ENCODE measurements at places on chromosomes 6 and 20. TPM values are rescaled to one million over a fixed set of nuclear protein-coding genes. Genes with fewer than 3 reads are reported as not detected.

DNA sequence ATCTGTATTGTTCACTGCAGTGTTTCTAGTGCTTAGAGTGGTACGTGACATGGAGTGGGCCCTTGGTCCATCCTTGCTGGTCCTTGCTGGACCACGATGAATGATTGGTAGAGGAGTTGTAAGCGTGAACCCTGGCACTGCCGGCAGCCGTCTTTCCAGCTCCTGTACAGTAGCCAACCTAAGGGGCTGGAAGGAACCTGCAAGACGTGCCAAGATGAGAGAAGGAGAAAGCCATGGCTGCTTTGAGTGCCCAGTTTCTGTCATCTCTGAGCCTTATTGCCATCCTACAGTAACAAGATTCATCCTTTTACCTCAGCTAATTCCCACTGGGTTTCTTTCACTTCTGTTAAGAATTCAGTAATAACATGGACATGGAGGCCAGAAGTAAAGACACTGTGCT is 5.9 kb downstream of the DHX35 start:
- no peak for DNase-seq

DNA sequence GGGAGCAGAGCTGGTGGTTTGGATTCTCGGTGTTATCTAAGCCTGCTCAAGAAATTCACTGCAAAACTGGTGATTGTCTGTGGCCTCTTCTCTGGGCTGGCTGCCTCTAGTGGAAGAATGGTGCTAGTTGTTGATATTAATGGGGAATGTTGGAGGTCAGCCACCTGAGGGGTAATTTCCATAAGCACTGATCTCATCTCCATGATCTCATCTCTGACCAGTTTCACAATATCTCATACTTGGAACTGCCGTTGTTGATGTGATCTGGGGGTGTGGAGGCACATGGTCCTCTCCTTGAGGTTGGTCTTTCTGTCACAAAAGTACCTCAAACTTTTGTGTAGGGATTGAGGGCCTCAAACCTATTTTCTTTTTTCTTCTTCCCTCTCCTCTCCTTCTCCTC is 102.6 kb downstream of the CD109 start:
- no peak for DNase-seq

DNA sequence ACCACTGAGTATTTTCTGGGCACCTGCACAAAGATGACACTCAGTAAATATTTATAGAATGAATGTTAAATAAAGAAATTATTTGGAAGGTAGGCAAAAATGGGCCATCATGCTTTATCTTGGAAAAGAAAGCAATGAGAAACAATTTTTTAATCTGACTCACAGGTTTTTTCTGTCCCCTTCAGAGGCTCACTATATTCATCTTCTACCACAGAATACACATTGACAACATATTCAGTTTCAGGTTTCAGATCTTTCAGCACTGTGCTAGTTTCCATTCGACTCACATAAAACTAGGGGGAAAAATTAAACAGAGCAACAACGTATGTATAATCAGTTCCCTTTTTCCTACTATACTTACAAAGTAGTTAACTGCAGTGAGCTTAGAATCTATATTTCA is 58.3 kb downstream of the COL12A1 start:
- DNase-seq: no peak

GRCh38 chr20:25720285-25720684 is 23.6 kb upstream of the ZNF337 start:
- no peak for DNase-seq

- DNase-seq: no peak
Observed at GRCh38 chr6:35213824-35214756, at the start of gene SCUBE3. SCUBE3 (plus strand) TSS chr6:35213956; CDS start chr6:35214419, 463 bp downstream.

GRCh38 chr6:141634269-141634668 is 498.5 kb upstream of the GJE1 start:
- DNase-seq: no peak

DNA sequence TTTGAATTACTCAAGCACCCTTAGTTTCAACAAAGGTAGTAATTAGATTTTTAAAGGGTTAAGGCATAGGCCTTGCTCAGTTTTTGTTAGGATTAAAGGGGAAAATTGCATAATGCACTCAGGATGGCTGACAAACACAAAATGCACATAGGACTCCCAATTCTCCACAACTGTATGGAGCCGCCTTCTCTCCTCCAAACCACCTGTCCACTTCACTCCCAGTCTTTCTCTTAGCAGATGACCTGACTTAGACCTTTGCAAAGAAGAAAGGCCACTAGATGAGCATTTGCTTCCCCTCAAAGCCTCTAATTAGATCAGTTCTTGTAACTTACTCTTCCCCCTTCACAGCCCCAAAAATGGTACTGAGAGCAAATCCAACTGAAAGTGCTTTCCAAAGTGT is 20.1 kb downstream of the NSFL1C start:
- no peak for DNase-seq

DNA sequence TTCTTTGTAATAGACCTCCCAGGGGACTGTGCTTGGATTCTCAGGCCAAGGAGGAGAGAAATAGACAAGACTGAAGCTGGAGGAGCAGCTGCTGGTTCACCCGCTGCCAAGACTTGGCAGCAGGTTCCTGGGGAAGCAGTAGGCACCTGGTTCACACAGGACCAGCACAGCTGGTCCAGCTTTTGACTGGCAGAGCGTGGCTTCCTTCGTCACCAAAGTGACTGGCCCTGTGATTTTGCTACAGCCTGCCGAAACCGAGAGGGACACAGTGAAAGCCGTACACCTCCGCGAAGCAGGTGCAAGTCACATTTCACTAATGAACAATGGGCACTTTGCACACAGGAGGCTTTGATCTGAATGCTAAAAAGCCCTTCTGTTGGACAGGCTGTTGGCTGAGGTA is 199.0 kb downstream of the RNF144B start:
- no peak for DNase-seq

DNA sequence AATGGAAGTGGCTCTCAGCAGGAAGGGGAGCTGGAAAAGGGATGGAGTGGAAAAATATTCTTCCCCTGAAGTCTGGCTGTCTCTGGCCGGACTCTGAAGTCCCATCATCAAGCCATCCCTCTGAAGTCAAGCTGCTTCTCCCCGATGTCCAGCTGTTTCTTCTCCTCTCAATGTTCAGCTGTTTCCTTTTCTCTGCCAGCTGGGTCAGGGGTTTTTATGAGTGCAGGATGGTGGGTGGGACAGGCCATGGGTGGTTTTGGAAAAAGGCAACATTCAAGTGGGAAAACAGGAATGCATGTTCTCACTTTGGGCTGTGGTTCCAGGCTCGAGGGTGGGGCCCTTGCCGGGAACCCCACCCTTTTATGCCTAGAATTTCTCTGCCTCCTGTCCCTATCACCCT is 48.4 kb upstream of the FAM184A start:
- no peak for DNase-seq

GRCh38 chr20:48294196-48294595 is 508.9 kb upstream of the SULF2 start:
- no peak for DNase-seq

GRCh38 chr6:54856129-54856528 is 9.6 kb downstream of the FAM83B start:
- no peak for DNase-seq

DNA sequence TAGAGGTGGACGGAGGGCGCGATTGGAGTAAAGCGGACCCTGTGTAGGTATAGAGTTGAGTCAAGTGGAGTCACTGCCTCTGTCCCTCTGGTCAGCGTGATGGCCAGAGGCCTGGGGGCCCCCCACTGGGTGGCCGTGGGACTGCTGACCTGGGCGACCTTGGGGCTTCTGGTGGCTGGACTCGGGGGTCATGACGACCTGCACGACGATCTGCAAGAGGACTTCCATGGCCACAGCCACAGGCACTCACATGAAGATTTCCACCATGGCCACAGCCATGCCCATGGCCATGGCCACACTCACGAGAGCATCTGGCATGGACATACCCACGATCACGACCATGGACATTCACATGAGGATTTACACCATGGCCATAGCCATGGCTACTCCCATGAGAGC is 479 bp downstream of the SLC39A7 start:
- DNase-seq: no peak

- no peak for DNase-seq
Observed at GRCh38 chr6:150347845-150348244, 21.0 kb upstream of the IYD start.

DNA sequence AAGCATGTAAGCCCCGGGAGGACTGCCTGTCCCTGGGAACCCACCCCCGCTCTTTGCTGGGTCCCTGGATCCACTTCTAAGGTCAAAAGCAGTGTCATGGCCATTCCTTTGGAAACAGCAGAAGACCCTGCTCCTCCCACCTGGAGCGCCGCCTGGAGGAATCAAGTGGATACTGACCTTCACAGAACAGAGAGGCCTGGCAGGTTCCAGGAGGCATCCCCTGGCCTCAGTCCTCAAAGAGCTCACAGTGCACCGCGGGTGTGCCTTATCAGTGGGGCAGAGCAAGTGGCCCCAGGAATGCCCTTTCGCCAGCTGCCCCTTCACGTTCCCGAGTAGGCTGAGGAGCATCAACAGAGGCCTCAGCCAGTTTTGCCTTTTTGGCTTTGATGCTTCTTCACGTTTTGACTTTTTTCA is 11.1 kb upstream of the SLC4A11 start:
- DNase-seq: no peak

DNA sequence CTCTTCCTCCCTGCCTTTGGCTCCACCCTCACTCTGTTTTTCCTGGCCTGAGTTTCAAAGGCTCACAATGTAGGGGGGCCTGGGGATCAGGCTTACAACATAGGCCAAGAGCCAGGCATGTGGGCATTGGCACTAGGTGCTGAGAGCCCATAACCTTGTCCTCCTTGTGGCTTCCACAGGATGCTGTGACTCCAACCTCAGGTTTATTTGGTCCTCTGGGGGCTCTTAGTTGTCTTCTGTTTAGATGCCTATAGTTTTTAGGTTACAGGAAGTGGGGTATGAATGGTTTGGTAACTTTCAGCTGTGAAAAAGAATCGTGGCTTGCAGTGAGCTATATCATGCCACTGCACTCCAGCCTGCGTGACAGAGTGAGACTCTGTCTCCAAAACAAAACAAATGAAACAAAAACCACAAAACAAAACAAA is 25.6 kb downstream of the MMP24 start:
- no peak for DNase-seq

- no peak for DNase-seq
Observed at GRCh38 chr6:95815389-95816056, 200.3 kb upstream of the FUT9 start.

GRCh38 chr6:2434116-2434515 is 188.7 kb upstream of the GMDS start:
- no peak for DNase-seq

DNA sequence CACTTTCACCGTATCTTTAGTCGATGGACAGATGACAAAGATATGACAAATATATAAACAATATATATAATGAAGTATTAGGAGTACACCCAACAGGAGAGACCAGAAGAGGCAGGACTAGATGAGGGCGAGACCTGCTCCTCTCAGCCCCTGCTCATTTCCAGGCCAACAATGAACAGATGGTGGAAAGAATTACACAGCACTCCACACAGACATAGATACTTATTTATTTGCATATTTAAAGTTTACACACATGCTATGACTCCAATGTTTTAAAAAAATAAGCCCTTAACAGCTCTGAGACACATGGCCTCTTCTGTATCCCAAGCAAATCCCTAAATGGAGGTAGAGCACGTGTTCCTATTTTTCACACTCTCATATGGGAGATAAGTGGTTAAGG is 10.4 kb downstream of the FAM210B start:
- no peak for DNase-seq

- DNase-seq: no peak
Observed at GRCh38 chr20:2260250-2260649, 35.6 kb upstream of the TGM3 start.

DNA sequence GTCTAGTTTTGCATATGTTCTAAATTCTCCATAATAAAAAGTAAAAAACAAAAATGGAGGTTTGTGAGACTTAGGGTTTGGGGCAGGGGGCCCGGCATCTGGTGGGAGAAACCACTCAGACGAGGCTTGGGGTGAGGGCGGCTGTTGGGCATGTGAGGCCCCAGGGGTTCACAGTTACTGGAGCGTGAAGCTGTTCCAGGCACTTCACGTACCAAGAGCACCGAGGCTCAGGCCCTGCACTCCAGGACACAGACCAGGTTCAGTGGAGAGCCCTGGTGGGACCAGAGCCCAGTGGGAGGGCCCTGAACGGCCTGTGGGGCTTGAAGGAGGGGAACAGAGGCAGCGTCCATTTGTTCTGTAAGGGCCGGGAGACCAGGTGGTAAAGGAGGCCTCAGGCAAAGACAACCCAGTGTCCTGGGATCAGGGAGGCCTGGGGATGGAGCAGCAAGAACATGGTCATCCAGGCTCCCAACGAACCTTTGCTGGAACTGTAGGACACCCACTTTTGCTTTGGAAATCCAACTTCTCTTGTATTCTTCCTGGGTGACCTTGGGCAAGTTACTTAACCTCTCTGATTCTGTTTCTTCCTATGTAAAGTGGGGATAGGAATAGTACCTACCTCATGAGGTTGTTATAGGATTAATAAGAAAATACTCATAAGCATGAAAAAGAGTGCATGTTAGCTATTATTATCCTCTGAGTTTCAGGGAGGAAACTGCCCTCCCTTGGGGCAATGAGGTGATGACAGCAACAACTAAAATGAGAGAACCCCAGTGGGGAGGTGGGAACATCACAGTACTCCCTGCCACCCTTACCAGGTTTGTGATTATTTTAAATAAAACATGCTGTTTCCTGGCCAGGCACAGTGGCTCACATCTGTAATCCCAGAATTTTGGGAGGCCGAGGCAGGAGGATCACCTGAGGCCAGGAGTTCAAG is 1.1 kb upstream of the FGD2 start:
- DNase-seq: peak; percentile 63

- no peak for DNase-seq
Observed at GRCh38 chr6:21771626-21772320, 178.2 kb downstream of the SOX4 start.

DNA sequence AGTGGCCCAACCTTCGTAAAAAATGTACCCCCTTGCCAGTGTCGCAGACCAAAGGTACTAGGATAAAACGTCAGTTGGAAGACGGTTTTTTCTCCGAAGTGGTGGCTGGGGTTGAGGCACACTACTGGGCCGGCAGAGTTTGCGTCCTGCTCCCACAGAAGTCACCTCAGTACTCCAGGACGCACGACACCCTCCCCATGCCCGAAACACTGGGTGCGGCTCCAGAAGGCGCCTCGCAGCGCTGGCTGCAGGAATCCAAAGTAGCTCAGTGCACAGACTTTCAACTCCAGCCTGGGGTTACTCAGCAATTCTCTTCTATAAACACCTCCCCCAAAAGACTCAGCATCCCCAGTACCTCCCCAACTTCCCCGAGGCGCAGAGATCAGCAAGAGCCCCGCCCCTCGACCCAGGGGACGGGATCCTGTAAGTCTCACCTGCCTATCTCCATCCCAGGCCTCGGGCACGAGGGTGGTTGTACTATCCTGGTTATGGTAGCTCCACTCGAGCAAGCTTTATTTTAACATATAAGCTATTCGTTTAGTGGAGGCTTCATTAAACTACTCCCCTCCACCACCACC is 88.2 kb downstream of the ZFP64 start:
- no peak for DNase-seq

GRCh38 chr20:38293491-38294065 is 10.4 kb upstream of the BPI start:
- no peak for DNase-seq

The EYA2 gene
- 0.65 TPM for total RNA-seq

The LY6G6C gene
- not detected for total RNA-seq

The PSORS1C1 gene
- total RNA-seq: 1.2 TPM

The RCAN2 gene
- total RNA-seq: 258 TPM

The TGM3 gene
- not detected for total RNA-seq

The TCP11 gene
- total RNA-seq: not detected

The CST2 gene
- total RNA-seq: not detected

The SLC26A8 gene
- total RNA-seq: not detected

The WFDC5 gene
- total RNA-seq: not detected

The MUC21 gene
- total RNA-seq: not detected

The OR2B6 gene
- total RNA-seq: not detected

The RIMS4 gene
- 0.13 TPM for total RNA-seq

The FHL5 gene
- total RNA-seq: 7.2 TPM

The PACRG gene
- 7.4 TPM for total RNA-seq

The UNC93A gene
- total RNA-seq: not detected
